Fibroblast of villous mesenchyme (primary cell): ENCODE measurements at places on chromosomes 12 and 14. TPM values are rescaled to one million over a fixed set of nuclear protein-coding genes. Genes with fewer than 3 reads are reported as not detected.

Gene CAPZA3
- total RNA-seq: not detected in 2 replicates

Gene DAD1
- 318 and 369 TPM in 2 replicates for total RNA-seq

Gene INHBE
- total RNA-seq: 1.7 and 4.5 TPM in 2 replicates

DNA sequence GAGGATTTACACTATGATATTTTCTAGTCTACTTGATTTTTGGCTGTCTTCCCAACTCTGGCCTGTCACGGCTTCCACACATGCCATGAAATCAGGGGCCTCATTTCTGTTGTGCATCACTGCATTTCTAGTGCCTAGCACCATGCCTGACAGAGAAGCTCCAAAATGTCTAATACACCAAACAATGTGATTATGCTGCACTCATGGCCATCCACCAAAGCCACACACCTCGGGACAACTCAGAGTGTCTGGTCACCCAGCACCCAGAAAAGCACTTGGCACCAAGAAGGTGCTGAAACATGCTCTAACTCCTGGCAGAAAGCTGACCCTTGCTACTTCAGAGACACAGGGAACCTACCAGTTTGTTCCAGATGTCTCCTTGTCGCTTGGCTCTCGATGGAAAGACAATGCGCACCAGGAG lies 11.3 kb downstream of the GCN1 start:
- no peak for DNase-seq

GRCh38 chr12:95766356-95767019 lies 24.1 kb downstream of the NTN4 start:
- no peak for DNase-seq

GRCh38 chr14:20632831-20633691 lies 8.4 kb downstream of the OR6S1 start:
- DNase-seq: peak; percentile 84

GRCh38 chr14:51515611-51516010 lies 136.1 kb upstream of the FRMD6 start:
- DNase-seq: no peak

- DNase-seq: no peak
Observed at GRCh38 chr12:104638851-104639240, 182.1 kb downstream of the CHST11 start.

GRCh38 chr12:116366456-116366776 lies 88.9 kb upstream of the MED13L start:
- no peak for DNase-seq

DNA sequence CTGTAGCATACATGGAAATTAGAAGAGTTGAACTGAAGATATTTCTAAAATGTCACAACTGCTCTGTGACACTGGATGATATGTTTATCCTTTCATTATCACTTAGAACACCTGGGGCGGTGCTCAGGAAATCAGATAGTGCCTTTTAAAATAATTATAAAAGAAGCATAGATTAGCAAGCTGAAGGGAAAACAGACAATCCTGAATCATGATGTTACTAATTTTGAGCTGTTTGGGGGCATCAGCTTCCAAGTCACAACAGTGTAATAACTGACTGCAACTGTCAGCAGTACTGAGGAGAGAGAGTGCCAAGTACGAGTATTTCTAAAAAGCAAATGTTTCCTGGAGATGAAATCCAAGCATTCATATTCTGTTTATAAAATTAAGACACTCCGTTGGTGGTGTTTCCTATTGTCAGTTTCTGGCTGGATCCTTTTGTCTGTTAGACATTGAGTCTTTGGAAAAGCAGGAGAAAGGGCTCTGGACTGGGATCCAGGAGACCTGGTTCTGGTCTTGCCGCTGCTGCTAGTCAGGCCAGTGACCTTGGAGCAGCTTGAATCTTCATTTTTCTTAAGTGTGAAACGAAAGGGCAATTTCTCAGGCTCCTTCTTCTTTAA lies 380.1 kb downstream of the EGLN3 start:
- no peak for DNase-seq

GRCh38 chr12:94147387-94147990 lies 888 bp upstream of the PLXNC1 start:
- DNase-seq: no peak

- DNase-seq: no peak
Observed at GRCh38 chr12:110667671-110668070, 21.2 kb downstream of the HVCN1 start.

DNA sequence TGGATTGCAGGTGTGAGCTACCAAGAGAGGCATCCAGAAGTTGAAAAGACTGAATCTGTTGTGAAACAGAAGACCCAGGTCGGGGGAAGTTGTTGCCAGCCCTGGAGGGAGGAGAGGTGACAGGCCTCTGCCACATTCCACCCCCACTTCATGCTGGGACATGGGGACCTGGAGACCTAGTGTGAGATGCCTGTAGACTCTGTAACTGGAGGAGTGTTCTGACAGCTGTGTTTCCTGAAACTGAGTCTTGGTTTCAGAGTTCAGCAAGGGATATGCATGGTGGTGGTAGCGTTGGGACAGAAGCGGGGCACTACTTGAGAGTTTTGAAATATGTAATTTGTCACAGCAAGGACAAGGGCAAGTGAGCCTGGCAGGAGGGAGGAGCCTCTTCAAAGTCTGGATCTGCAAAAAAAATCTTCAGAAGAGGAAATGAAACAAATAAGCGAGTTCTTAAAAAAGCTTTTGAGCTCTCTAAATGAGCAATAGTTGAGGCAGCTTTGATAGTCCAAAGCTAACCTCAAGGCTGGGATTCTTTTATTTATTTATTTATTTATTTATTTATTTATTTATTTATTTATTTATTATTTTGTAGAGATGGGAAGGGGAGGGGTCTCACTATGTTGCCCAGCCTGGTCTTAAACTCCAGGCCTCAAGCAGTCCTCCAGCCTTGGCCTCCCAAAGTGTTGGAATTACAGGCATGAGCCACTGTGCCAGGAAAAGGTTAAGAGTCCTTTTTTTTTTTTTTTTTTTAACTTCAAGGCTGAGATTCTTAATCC lies 58.9 kb upstream of the EEA1 start:
- DNase-seq: no peak

GRCh38 chr14:99581374-99581773 lies 22.6 kb downstream of the CCDC85C start:
- no peak for DNase-seq
